ENCODE measurements at places on chromosomes 2 and 18. TPM values are rescaled to one million over a fixed set of nuclear protein-coding genes. Genes with fewer than 3 reads are reported as not detected.

DNA sequence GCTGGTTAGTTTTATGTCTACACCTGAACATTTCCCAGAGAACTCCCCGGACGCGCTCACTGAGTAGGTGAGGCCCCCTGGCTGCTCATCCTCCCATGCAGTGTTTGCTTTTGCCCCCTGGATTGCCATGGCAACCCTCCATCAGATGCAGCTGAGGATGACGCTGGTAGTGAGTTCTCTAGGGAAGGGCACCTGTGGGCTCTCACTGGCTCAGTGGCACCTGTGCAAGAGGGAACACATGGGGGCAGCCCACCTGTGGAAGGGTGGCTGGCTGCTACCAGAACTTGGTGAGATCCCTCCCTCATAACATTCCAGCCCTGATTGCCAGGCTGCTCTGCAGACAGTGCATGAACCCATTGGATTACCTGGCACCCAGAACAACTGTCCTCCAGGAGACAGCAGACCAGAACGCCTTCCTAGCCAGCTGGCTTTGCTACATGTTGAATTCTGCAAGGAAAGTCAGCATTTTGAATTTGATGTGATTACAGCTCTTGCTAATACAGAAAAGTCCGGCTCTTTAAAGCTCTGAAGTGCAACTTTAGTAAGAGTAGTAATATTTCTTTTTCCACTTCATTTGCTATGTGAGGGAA, 21.7 kb downstream of the COA5 start:
- no peak for DNase-seq

DNA sequence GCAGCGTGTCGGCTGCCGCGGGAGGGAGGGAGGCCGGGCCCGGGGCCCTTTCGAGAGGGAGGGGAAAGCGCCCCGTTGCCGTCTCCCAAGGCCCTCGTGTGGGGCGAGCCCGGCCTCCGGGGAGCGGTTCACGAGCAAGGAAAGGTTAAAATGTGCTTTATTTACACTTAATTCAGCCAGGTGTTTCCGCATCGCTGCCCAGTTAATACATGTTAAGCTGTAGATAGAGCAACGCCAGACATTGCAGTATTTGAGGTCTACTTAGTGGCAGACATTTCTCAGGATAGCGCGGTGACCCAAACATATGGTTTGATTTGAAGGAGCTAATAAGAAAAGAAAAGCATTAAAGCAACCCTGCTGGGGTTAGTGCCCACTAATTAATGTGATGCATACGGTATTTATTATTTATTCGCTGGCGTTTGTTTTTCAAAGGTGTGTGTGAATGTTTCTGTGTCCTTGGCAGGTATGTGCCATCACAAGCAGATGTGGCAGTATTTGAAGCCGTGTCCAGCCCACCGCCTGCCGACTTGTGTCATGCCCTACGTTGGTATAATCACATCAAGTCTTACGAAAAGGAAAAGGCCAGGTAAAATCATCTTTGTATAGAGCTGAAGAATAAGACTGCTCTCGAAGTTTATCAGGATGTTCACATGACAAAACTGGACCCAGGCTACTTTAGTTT, 571 bp downstream of the EEF1B2 start:
- no peak for DNase-seq

DNA sequence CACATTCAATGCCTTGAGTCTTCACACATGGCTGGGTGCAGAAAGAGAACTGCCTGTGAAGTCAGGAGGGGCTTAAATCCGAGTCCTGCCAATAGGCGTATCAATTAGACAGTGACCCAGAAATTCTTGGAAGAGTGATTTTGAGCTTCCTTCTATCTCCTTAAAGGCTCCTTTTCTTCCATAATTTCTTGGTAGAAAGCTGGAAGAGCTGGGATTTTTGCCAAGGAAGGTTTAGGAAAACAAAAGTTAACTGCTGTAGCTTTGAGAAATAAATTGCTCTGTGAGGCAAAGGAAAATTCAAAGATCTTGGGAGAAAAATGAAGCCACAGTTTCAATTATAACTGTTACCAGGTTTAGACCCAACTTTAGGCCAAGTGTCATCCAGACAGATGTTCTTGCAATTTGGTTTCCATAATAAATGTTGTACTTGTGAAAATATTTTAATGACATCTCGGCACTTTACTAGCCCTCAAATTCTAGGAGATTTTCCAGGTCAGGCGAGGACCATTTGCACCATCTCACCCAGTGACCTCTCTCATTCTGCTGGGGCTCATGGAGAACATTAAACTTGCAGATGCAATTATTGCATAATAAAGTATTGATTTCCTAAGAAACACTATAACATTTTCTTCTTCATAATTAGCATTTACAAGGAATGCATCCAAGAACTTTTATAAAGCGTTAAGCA, 329.7 kb upstream of the MEIS1 start:
- no peak for DNase-seq

- no peak for DNase-seq
Observed at GRCh38 chr2:228762565-228762964, 508.5 kb downstream of the PID1 start.

DNA sequence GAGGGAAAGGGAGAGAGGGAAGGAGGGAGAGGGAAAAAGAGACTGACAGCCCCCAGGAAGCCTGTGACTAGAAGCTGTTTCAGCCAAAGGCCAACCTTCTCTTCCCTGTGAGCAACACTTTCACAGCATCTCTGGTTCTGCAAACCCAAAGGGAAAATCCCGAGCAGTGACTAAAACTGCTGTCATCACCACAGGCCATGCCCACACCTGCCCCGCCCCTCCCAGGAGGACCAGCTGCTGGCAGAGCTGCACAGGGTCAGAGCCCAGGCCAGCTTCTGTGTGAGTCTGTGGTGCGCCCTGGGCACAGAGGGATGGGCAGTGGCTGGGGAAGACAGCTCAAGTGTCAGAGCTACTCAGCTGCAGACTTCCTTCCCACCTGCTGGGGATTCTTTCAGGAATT, 64.9 kb upstream of the OTOS start:
- DNase-seq = no peak

DNA sequence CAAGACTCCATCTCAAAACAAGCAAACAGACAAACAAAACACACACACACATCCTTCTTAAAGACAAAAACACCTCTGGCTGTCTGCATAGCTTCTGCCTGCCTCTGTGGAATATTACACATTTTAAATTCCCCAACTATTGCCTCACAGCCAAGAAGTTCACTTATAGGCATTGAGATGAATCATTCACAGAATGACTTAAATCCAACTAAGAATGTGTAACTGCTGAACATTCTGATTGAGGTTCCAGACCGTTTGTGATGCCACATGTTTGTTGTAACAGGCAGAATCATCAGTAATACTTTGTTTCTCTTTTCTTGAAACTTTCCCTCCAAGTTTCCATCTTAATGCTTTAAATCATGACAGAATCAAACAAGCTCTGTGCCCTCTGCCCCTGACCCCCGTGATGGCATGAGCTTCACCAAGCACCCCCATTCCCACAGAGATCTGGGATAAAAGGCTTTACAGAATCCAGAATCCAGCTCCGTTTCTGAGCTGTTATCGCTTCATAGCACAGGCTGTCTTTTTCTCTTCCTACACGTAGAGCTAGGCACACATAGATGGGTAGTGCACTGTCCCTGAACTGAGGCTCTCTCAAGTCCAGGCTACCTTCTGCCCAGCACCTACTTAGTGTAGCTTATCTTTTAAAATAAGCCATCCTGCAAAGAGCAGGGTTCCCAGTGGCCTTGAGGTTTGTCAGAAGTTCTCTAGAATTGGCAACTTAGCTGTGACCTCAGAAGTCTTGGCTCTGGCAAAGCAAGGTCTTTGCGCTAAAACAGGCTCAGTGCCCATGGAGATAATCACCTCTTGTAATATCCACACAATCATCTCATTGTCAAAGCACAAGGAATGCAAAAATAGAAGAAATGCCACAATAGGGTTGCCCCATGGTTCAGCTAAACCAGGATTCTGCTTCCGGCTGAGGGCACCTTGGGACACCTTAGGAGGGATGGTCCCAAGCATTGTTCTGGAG, 32.9 kb downstream of the EPAS1 start:
- no peak for DNase-seq

DNA sequence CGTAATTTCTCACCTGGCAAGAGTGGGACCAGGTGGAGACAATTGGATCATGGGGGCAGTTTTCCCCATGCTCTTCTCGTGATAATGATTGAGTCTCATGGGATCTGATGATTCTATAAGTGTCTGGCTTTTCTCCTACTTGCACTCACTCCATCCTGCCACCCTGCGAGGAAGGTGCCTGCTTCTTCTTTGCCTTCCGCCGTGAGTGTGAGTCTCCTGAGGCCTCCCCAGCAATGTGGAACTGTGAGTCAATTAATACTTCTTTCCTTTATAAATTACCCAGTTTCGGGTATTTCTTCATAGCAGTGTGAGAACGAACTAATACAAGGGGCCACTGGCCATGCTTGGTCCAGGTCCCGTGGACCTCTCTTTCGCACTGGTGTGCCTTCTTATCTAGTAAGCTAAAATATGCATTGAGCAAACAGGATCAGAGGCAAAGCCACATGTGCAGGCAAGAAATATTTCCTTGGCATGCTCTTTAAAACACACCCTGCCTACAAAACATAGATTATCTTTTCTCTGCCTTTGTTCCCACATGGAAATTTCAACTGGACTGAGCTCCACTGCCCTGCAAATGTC, 821.1 kb downstream of the TRIB2 start:
- peak; percentile 14 for DNase-seq

GRCh38 chr2:203722411-203722810, 16.0 kb downstream of the CD28 start:
- no peak for DNase-seq

GRCh38 chr2:69741229-69741574, 732 bp upstream of the ANXA4 start:
- DNase-seq = peak; percentile 81

GRCh38 chr2:113692698-113693428, 63.6 kb downstream of the SLC35F5 start:
- peak; percentile 12 for DNase-seq

DNA sequence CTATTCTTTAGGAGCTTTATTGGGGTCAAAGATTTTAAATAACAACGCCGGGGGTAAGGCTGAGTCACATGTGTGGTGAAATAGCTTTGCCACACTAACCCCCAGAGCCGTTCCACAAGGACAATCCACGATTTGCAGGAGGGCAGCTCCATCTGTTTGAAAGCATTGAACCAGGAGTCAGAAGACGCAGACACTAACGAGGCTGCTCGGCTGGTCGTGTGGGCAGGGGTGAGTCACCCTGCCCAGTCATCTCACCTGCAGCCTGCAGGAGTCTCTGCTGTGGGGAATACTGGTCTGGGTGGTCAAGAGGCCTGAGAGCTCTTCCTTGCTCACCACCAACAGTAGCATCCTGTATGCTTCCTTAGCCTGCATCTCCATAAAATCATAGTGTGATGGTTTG, 149.2 kb upstream of the NCK2 start:
- no peak for DNase-seq

- DNase-seq = no peak
Observed at GRCh38 chr2:101792208-101792607, 94.7 kb downstream of the MAP4K4 start.

- no peak for DNase-seq
Observed at GRCh38 chr2:51722311-51722710, 690.4 kb upstream of the NRXN1 start.

DNA sequence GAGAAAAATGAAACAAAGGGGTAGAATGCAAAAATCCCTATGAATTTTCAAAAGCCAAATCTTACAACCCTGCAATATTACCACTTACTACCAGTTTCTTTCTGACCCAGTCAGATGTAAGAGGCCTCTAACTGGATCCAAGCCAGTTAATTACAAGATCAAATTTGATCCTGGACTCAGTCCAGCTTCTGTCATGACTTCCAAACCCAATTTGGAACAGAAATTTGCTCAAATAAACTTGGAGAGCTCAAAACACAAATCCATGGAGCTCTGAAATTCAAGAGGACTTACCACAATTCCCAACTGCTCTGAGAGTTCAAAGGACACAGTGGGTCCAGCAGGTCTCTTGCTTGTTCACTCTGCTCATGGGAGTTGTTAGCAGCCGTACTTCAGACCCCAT, 1271.7 kb upstream of the SLC39A10 start:
- DNase-seq = no peak

- no peak for DNase-seq
Observed at GRCh38 chr18:54100920-54101470, 123.5 kb downstream of the MBD2 start.

DNA sequence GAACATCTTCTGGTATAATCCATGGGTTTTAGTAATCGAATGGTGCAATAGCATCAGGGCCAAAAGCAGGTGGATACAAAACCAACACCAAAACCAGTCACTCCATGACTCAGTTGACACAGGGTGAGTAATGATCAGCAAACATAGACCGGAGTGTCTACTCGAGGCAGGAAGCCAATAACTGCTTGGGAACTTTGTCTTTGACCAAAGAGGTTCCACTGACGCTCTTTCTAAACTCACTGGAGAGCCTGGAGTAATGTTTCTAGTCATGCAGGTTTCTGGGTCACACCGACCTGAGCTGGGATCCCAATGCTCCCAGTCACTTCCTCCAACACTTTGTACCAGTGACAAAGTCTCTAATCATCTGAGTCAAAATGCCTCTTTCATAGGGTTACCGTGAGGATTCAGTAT, 30.9 kb downstream of the MREG start:
- DNase-seq = no peak

DNA sequence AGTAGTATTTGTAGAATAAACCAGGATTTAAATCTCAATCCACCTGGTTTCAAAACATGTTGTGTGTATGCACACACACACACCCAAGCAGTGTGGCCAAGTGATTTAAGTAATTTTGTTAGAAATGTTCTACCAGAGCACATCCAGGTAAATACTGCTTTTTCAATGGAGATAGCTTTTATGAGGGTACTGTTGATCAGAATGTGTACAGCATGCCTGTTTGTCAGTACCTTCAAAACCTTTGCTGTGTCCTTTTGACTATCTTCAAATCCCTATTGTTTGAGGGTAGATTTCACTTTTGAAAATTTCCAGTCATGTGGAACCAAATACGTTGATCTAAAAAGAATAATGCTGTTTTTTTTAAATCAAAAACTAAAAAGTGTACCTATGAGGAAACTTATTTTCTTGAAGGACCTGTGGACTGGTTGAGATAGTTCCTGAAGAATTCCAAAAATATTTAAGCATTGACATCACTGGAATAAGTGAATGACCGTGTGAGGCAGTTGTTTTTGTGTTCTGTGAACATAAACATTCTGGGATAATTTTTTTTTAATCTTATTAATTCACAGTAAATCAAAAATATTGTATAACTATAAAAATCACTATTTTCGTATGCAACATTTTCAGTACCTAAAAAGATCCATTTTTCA, 70.9 kb downstream of the PTRHD1 start:
- DNase-seq = no peak

- no peak for DNase-seq
Observed at GRCh38 chr2:69469375-69469774, 32.1 kb upstream of the NFU1 start.

- peak; percentile 74 for DNase-seq
Observed at GRCh38 chr2:225272173-225272572, 127.3 kb upstream of the NYAP2 start.

- DNase-seq = no peak
Observed at GRCh38 chr18:51614033-51614432, 416.6 kb upstream of the MEX3C start.

The TDRD15 gene
- 0.01 TPM for polyA plus RNA-seq

The MSTN gene
- polyA plus RNA-seq = not detected

The CNTNAP5 gene
- polyA plus RNA-seq = not detected

The ALLC gene
- 0.07 TPM for polyA plus RNA-seq

The CELF4 gene
- polyA plus RNA-seq = 7.8 TPM

The SLC23A3 gene
- 26.6 TPM for polyA plus RNA-seq

The FEV gene
- 3.1 TPM for polyA plus RNA-seq

The TLX2 gene
- 5.4 TPM for polyA plus RNA-seq

The CYP26B1 gene
- polyA plus RNA-seq = 0.22 TPM

The AOX1 gene
- polyA plus RNA-seq = 0.45 TPM

Measured in small intestine (tissue), 16 donors.